H1 (cell line): ENCODE measurements at places on chromosomes 4 and X.

- H3K4me1 ChIP-seq: no peaks in the 10 kb centered on the region
- no peaks in the 10 kb centered on the region for H3K36me3 ChIP-seq
- DNase-seq: no peak
- H3K27me3 ChIP-seq: no peaks in the 10 kb centered on the region
- no peak overlapping the region for H3K4me3 ChIP-seq
- no peak overlapping the region for H3K27ac ChIP-seq
These were observed 717.5 kb upstream of the SLIT2 start for GRCh38 chr4:19534159-19534558.

DNA sequence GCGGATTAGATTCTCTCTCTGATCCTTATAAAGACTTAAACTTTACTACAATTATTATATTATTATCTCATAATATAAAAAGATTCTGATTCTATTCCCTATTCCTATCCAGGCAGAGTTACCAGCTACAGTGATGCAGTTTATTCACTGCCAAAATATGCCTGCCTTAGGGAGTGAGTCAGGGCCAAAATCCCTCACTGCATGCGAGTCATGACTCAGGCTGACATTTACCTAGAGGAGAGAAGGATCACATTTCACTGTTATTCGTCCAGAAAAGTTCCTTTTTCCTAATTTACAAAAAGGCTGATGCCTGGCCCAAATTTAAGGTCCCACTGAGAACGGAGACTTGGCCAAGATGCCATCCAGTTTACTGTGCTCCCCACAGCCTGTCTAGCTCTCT lies 168.5 kb upstream of the LDB2 start:
- no peaks in the 10 kb centered on the region for H3K27me3 ChIP-seq
- H3K27ac ChIP-seq: no peak overlapping the region
- H3K4me3 ChIP-seq: no peak overlapping the region
- H3K36me3 ChIP-seq: no peaks in the 10 kb centered on the region

- DNase-seq: no peak
- H3K27ac ChIP-seq: no peak overlapping the region
- H3K36me3 ChIP-seq: no peaks in the 10 kb centered on the region
- no peaks in the 10 kb centered on the region; the same call in 1 of the 2 replicates for H3K4me1 ChIP-seq
These were observed 141.2 kb upstream of the INTU start for GRCh38 chr4:127491571-127491970.

DNA sequence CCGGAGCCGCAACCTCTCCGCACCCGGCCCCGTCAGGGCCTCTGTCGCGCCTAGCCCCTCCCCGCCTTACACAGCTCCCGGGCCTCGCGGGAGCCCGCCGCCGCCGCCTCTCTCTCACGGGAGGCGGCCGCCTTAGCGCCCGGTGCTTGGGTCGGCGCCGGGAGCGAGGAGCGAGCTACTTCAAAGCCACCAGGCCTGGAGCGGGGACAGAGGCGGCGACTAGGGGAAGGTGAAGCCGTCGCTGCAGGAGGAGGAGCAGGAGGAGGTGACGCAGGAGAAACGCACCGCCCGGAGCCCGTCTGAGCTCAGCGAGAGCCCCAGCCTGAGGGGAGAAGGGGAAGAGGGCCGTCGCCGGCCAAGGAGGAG lies 250 bp downstream of the USP9X start:
- H3K4me1 ChIP-seq: no peaks in the 10 kb centered on the region
- peaks cover 39% of the 10 kb centered on the region for H3K36me3 ChIP-seq
- H3K27ac ChIP-seq: peak overlapping the region; percentile 85; the same call in 1 of the 2 replicates
- peak overlapping the region; percentile 100 for H3K4me3 ChIP-seq

- H3K4me1 ChIP-seq: no peaks in the 10 kb centered on the region
- DNase-seq: no peak
- H3K27ac ChIP-seq: no peak overlapping the region
- no peak overlapping the region for H3K4me3 ChIP-seq
These were observed 2.7 kb upstream of the ADH7 start for GRCh38 chr4:99437723-99438404.

DNA sequence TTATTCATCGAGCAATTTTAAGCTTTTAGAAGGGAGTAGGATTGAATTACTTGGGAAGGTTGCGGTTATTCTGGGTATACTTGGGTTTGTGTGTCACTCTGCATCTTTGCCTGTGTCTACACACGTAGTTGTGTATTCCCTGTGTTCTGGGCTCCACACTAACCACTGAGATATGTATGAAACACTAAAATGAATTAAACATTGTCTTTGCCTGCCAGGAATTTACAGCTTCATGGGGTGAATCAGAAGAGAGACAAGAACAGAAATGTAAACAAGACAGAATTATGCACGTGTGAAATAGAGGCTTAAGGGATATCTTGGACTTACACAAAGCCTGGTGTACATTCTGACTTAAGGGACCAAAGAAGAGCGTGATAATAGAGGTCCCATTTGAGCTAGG lies 228.5 kb downstream of the AFF2 start:
- H3K4me1 ChIP-seq: no peaks in the 10 kb centered on the region
- no peak overlapping the region for H3K4me3 ChIP-seq
- H3K27ac ChIP-seq: no peak overlapping the region
- no peaks in the 10 kb centered on the region for H3K36me3 ChIP-seq
- no peak for DNase-seq
- H3K27me3 ChIP-seq: no peaks in the 10 kb centered on the region

- no peaks in the 10 kb centered on the region; the same call in 1 of the 2 replicates for H3K27me3 ChIP-seq
- no peaks in the 10 kb centered on the region for H3K36me3 ChIP-seq
- no peak for DNase-seq
- peaks cover 7% of the 10 kb centered on the region for H3K4me1 ChIP-seq
- H3K4me3 ChIP-seq: no peak overlapping the region
These were observed 37.8 kb downstream of the LEF1 start for GRCh38 chr4:108130955-108131354.

DNA sequence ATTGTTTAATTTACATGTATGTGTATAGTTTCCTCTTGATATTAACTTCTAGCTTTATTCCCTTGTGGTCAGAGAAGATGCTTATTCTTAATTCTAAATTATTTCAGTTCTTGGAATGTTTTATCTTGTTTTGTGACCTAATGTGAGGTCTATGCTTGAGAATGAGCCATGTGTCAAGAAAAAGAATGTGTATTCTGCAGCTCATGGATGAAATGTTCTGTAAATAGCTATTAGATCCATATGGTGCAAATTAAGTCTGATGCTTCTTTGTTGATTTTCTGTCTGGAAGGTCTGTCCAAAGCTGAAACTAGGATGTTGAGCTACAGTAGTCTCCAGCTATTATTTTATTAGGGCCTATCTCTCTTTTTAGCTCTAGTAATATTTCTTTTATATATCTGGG lies 187.3 kb upstream of the RASGEF1B start:
- H3K27ac ChIP-seq: no peak overlapping the region
- DNase-seq: no peak

DNA sequence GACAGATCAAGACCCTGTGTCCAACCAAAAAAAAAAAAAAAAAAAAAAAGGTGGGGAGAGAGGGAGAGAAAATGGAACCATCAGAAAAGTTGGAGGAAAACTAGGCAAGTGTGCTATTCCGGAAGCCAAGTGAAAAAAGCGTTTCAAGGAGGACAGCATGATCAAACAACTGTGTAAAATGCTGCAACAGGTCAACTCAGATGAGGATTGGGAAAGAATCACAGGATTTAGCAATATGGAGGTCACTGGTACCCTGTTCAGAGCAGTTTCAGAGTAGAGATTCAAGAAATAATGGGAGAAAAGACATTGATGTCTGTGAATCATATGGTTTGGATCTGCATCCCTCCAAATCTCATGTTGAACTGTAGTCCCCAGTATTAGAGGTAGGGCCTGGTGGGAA lies 47.5 kb downstream of the TIGD4 start:
- no peaks in the 10 kb centered on the region; the same call in 1 of the 2 replicates for H3K4me1 ChIP-seq
- no peak for DNase-seq
- no peak overlapping the region for H3K4me3 ChIP-seq
- no peak overlapping the region for H3K27ac ChIP-seq
- H3K36me3 ChIP-seq: no peaks in the 10 kb centered on the region

GRCh38 chr4:153465615-153466080 lies 512 bp upstream of the TMEM131L start:
- peak; percentile 78 for DNase-seq
- H3K4me1 ChIP-seq: peaks cover 5% of the 10 kb centered on the region
- H3K36me3 ChIP-seq: no peaks in the 10 kb centered on the region
- no peaks in the 10 kb centered on the region for H3K27me3 ChIP-seq
- H3K4me3 ChIP-seq: peak overlapping the region; percentile 81
- no peak overlapping the region for H3K27ac ChIP-seq

DNA sequence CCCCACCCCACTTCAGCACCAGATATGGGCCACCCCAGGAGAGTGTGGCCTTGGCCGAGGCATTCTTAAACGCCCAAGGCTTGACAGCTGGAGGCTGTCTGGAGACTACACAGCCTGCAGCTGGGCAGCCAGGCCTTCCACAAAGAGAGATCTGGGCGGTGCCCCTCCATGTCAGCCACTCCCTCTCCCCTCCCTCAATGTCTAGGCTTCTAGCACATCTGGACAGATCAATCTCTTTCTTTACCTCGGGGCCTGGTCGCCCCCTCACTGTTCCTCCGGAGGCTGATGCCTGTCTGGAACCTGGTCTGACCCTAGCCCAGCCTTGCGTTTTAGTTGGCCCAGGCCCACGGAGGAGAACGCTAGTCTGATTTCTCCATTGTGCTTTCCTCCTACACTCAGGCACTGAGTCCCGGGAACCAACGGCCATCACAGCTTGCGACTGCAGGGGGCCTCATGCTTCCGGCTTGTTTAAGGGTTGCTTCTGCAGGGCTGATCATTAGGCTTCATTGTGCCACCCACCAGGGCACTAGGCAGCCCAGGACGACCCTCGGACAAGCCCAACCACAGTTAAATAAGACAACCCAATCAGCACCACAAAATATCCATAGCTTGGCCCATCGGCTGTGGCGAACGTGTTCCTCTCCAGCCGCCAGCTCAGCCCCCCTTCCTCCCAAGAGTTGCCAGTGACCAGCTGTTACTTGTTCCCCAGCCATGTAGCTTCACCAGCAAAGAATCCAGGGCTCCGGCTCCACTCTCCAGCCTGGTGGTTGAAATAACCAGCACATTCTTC lies 200.6 kb downstream of the BCOR start:
- peak overlapping the region; percentile 3; the same call in 1 of the 2 replicates for H3K27ac ChIP-seq
- peaks cover 15% of the 10 kb centered on the region for H3K4me1 ChIP-seq
- H3K4me3 ChIP-seq: no peak overlapping the region
- DNase-seq: no peak
- no peaks in the 10 kb centered on the region for H3K27me3 ChIP-seq

DNA sequence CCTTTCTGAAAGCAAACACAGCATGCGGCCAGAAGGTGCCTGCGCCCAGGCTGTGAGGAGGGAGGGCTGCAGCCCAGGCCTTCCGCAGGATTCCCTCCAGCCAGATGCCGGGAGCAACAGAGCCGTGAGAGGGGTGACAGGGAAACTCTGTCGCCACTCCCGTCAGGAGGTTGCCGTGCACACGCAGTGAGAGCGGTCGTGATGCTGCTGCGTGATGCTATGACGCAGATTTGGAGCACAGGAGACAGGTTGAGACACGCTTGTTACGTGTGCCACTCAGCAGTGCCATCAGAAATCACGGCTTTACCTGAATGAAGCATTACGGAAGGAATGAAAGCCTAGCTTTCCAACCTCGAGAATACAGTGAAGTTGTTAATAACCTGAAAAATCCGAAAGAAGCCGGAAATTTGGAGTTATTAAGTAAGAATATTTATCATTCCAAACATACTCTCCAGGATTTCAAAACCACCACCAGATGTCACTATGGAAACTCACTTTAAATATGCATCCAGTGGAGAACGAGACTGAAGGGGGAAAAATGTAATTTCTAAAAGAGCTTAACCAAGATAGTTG lies 54.4 kb downstream of the FAT1 start:
- peak; percentile 64 for DNase-seq
- H3K27me3 ChIP-seq: no peaks in the 10 kb centered on the region
- H3K27ac ChIP-seq: no peak overlapping the region
- H3K36me3 ChIP-seq: no peaks in the 10 kb centered on the region
- peaks cover 21% of the 10 kb centered on the region for H3K4me1 ChIP-seq

- H3K4me1 ChIP-seq: peaks cover 29% of the 10 kb centered on the region; the same call in 1 of the 2 replicates
- H3K4me3 ChIP-seq: peak overlapping the region; percentile 100
- no peak for DNase-seq
- no peaks in the 10 kb centered on the region for H3K27me3 ChIP-seq
These were observed 15.3 kb downstream of the LARP7 start for GRCh38 chr4:112652216-112652615.

GRCh38 chrX:104189837-104190236 lies 23.6 kb downstream of the FAM199X start:
- H3K27me3 ChIP-seq: no peaks in the 10 kb centered on the region
- H3K27ac ChIP-seq: no peak overlapping the region
- no peaks in the 10 kb centered on the region for H3K4me1 ChIP-seq
- peaks cover 24% of the 10 kb centered on the region; the same call in 1 of the 2 replicates for H3K36me3 ChIP-seq
- DNase-seq: no peak

GRCh38 chr4:87035881-87036509 lies 101.2 kb downstream of the AFF1 start:
- no peak for DNase-seq
- H3K27ac ChIP-seq: no peak overlapping the region
- no peaks in the 10 kb centered on the region for H3K27me3 ChIP-seq

GRCh38 chr4:143282211-143282707 lies 54.4 kb upstream of the GAB1 start:
- H3K4me1 ChIP-seq: peaks cover 5% of the 10 kb centered on the region; the same call in 1 of the 2 replicates
- H3K36me3 ChIP-seq: no peaks in the 10 kb centered on the region
- DNase-seq: no peak
- H3K27ac ChIP-seq: no peak overlapping the region

DNA sequence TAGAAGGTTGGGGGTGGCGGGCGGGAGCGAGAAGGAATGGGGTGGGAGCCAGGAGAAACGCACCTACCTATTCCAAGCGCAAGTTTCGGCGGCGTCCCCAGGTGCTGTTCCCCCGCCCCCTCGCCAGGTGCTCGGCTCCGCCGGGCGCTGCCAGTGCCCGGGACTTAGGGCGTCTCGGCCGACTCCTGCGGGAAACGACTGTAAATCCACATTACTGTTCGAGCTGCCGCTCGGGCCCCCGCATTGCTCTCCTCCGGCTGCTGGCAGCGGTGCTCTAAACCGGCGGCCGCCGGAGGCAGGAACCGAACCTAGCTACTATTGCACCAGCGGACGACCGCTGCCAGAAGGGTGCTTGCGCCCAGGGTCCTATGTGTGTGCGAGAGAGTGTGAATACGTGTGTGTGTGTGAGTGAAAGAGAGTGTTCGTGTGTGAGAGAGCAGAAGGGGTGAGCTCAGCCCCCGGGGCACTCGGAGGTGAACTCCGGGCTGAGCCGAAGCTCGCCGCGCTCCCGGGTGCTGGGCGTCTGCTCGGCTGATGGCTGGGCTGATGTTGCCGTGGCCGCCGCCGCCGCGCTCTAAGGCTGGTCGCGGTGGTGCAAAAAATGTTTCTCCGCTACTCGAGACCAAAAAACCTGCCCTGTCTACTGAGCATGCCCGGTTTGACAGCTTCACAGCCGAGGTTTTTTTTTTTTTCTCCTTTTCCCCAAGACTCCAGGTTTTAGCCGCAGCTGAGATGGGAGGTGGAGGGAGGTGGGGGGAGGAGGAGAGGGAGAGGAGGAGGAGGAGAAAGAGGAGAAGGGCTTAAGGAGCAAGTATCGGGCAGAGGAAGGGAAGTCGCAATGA lies 115.7 kb upstream of the TEX13C start:
- H3K36me3 ChIP-seq: no peaks in the 10 kb centered on the region
- no peak overlapping the region for H3K27ac ChIP-seq
- peaks cover 4% of the 10 kb centered on the region for H3K27me3 ChIP-seq
